ENCODE measurements at places on chromosomes 4 and X. TPM values are rescaled to one million over a fixed set of nuclear protein-coding genes. Genes with fewer than 3 reads are reported as not detected.

Gene DDX53
- total RNA-seq = not detected

Gene MAGEB2
- total RNA-seq = not detected

Gene DCAF4L1
- total RNA-seq = 0.21 TPM

Gene BCLAF3
- 5.5 TPM for total RNA-seq

Gene PRRG1
- total RNA-seq = not detected

Gene PDHA2
- total RNA-seq = not detected

Gene CYTL1
- 0.84 TPM for total RNA-seq

Data from mononuclear cell (primary cell).